ENCODE measurements at places on chromosomes 4 and X. TPM values are rescaled to one million over a fixed set of nuclear protein-coding genes. Genes with fewer than 3 reads are reported as not detected.

Gene TRIM60
- polyA plus RNA-seq = not detected

Gene DGKQ
- polyA plus RNA-seq = 25.8 TPM

GRCh38 chrX:37361596-37361995 is 12.4 kb downstream of the PRRG1 start:
- DNase-seq = no peak

DNA sequence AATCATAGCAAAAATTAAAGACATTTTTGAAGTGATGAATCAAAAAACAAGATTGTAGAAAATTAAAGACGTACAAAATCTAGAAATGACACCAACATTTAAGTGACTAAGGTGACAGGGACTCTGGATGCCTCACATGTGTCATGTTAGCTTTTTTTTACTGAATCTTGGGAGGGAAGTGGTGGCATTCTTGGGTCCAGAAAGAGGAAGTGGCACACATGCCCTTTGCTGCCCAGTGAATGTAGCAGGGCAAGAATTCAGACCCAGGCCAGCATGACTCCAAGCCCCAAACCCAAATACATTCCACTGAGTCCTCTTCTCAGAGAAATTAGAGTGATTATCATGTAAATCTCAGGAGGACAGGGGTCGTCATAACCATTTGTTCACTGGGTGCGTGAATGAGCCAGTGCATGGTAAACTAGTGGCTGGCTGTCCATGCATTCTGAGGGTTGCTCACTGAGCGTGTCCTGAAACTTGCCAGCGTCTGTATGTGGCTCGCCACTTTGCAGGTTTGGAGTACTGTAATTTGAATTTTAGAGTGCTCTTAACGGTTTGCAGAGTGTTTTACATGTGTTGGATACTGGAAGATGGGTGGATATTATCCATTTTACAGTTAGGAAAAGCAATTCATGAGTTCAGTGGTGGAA is 55.4 kb upstream of the TBC1D14 start:
- DNase-seq = no peak

GRCh38 chr4:11949355-11949754 is 520.7 kb upstream of the HS3ST1 start:
- DNase-seq = no peak
